ENCODE measurements at places on chromosomes 5 and 9. TPM values are rescaled to one million over a fixed set of nuclear protein-coding genes. Genes with fewer than 3 reads are reported as not detected.

PCDHGA10 gene
- 15.2 TPM for total RNA-seq

SPINK6 gene
- not detected for total RNA-seq

CDX1 gene
- total RNA-seq, result not detected

CER1 gene
- total RNA-seq, result 0.69 TPM

PCDHB8 gene
- 8.1 TPM for total RNA-seq
